Fibroblast of the conjunctiva (primary cell): ENCODE measurements at places on chromosomes 16 and 17.

GRCh38 chr16:30725418-30725792 lies 22.8 kb upstream of the PHKG2 start:
- no peak for DNase-seq

- no peak for DNase-seq
Measured at GRCh38 chr17:7711051-7711755, 6.2 kb downstream of the EFNB3 start.

- no peak for DNase-seq
Measured at GRCh38 chr17:30274887-30275286, 16.9 kb downstream of the BLMH start.

GRCh38 chr17:66214884-66215528 lies 14.2 kb downstream of the APOH start:
- DNase-seq = no peak
